ENCODE measurements at places on chromosomes 3 and 15. TPM values are rescaled to one million over a fixed set of nuclear protein-coding genes. Genes with fewer than 3 reads are reported as not detected.

SERINC4 gene
- 0.29 TPM for total RNA-seq

FAM3D gene
- 0.37 TPM for total RNA-seq

TMEM87A gene
- total RNA-seq, result 22.5 TPM

SEMA3F gene
- total RNA-seq, result 8.7 TPM

WDR49 gene
- total RNA-seq, result 16.0 TPM

RETNLB gene
- not detected for total RNA-seq

ANKRD34C gene
- not detected for total RNA-seq

SLC22A14 gene
- not detected for total RNA-seq

DOCK3 gene
- 5.2 TPM for total RNA-seq

WDR93 gene
- not detected for total RNA-seq

VIPR1 gene
- 4.9 TPM for total RNA-seq

SPINK8 gene
- total RNA-seq, result not detected

TM6SF1 gene
- 20.9 TPM for total RNA-seq

SMARCC1 gene
- total RNA-seq, result 30.1 TPM

ZBED2 gene
- not detected for total RNA-seq

FANCD2OS gene
- total RNA-seq, result not detected

CP gene
- 30.4 TPM for total RNA-seq

CCDC13 gene
- 0.96 TPM for total RNA-seq

CPNE9 gene
- 0.15 TPM for total RNA-seq

CRTC3 gene
- 30.8 TPM for total RNA-seq
